HuH-7 (cell line): ENCODE measurements at places on chromosomes 2 and 18.

- no peak for DNase-seq
Measured at GRCh38 chr2:213281156-213281555, 3.1 kb upstream of the SPAG16 start.

DNA sequence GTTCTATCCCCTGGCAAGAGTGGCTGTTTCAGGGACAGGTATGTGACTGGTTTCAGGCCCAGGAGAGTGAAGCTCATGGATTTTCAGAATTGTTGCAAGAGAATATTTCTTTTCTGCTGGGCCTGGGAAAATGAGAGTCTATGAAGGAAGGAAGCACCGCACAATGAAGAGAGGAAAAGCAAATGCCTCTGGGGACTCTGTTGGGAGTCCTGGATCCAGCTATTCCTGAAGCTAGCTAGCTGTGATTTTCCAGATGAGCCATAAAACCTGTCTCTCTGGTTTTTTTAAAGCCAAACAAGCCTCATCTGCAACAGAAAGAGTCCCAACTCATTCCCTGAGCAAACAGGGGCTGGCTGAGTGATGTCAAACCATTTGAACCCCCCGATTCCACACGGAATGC is 53.7 kb downstream of the CRACDL start:
- DNase-seq = no peak

GRCh38 chr18:26540043-26540628 is 8.2 kb downstream of the KCTD1 start:
- DNase-seq = no peak

DNA sequence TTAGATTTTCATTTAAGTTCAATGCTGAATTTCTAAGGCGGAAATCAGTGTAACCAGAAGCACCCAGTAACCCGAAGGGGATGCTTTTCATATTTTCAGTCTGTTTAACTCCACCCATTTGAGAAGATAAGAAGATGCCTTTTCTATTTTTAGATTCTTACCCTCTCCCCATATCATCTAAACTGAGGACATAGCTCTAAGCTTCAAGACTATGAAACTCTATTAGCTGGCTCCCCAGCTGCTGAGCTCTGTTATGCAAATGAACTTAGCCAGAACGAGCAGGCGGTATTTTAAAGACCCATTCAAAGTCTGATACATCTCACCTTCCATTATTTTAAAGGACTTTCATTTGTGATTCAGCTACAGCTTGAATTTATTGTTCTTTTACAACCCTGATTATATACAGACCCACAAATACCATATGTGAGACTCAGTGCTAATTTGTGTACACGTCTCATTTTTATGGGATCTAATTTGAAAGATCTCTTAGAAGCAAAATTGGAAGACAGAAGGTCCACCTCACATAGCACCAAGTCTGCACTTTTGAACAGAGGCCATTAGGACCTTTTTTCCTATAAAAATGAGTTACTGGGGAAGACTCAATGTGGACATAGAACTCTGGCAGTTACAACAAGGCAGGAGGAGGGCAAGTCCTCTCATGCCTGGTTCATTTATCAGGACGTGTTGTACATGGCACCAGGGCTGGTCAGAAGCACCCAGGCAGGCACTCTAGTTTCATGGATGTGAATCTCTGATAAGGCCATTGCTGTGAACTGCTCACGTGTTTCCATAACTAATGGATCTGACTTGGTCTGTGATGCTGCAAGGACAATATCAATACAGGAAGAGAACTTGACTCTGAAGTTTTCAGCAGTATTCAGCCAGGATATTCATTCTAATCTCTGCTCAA is 16.3 kb downstream of the CDC42EP3 start:
- DNase-seq = no peak

- DNase-seq = no peak
Measured at GRCh38 chr2:20062615-20063545, 11.5 kb upstream of the LAPTM4A start.

- no peak for DNase-seq
Measured at GRCh38 chr2:46116150-46116549, 181.1 kb upstream of the EPAS1 start.
